Skin of body (tissue), 3 donors: ENCODE measurements at places on chromosomes 2 and 18.
A peak's percentile ranks its signal among the peaks of the same experiment; 100 is the strongest.

DNA sequence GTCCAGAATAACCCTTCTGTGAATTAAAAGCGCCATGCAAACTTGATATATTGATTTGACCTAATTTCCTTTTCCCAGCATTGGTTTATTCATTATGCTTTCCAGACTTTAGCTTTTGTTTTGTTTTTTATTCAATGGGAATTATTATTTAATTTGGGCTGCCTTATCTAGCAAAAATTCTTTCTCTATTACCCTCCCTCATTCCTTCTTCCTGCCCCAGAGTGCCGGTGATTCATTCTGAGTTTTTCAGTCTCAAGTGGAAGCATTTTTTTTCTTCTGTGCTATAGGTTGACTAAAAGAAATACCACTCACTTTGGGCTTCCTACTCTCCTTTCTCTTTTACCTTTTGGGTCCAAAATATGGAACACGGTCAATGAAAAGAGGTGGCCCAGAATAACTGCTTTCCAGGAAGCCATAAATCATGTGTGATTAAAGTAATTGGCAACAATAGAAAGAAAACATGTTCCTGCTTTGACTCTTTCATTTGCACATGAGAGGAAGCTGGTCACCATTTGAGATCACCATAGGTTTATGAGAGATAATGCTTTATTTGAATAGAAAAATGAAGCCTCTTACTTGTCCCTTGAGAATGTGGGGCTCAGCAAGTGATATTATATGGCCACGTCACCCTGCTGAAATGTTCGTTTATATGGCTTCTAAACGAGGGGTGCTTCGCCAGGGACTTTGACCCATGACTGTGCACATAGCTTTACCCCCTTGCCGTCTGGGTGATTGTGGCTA is 422.8 kb upstream of the ZEB2 start:
- no peak for DNase-seq

GRCh38 chr18:10229458-10229857 is 225.0 kb upstream of the APCDD1 start:
- no peak for DNase-seq

DNA sequence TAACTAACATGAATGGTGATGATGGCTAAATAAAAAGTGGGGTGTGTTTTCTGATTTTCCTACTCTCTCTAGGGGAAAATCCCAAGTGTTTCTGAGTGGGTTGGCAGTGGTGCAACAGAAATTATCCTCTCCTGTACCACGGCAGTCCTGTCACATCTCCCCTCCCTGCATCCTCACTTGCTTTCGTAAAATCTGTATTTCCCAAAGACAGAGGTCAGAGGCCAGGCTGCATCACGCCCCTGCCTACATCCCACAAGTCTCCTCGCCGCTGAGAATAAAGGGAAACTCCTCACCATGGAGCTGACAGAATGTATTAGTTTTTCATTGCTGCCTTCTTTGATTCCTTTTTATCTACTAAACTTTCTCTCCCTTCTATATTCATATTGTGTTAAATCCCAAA is 13.1 kb downstream of the FBLN7 start:
- no peak for DNase-seq

GRCh38 chr2:38076152-38076709 is 280 bp upstream of the CYP1B1 start:
- DNase-seq, result peak; percentile 34

DNA sequence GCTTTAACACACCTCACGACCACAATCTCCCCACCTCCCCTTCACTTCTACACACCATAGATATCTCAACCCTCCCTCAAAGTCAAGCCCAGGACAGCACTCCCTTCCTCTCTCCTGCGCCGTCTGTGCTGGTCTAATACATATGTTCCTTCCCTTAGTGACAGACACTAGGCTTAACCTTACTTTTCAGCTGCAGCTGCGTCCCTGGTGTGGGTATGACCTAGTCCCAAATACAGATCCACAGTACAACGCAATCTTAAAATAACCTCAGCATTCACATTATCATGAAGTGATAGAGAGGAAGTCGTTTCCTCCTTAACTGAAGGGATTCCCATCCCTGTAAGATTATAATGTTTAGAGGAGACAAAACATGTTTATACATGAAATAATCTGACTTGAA is 192.7 kb upstream of the TANK start:
- DNase-seq, result no peak
